ENCODE measurements at places on chromosomes 12 and 14.
A peak's percentile ranks its signal among the peaks of the same experiment; 100 is the strongest.

- DNase-seq = no peak
These were observed 143.5 kb downstream of the PAX9 start for GRCh38 chr14:36805131-36805559.

DNA sequence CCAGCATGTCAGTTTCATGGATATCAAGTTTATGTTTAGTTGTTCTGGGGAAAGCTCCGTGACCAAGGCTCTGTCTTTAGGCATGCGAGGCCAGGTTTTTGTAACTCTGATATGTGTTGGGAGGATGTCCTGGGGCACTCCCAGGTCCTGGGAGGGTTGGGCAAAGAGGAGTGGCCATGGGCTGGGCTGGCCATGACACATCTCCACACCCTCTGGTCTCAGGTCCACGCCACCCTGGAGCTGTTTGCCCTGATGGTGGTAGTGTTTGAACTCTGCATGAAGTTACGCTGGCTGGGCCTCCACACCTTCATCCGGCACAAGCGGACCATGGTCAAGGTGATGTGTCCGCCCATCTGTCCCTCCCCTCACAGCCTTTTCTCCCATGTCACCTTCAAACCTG, 46.4 kb downstream of the TPCN1 start:
- DNase-seq = no peak

DNA sequence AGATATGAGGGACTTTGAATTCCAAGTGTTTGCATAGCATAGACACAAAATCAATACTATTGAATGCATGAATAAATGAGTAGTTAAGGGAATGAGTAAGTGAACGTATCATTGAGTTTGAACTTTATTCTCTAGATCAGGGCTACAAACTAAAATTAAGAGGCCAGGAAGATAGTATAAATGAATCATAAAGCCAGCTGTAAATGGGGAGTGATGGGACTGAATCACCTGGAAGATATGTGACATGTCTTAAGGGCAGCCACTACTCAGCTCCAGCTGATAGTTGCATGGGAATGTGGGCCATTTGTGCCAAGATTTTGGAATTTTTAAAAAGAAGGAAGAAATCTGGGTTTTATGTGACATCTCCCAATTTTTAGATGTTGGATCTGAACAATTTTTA, 229.9 kb downstream of the AKAP6 start:
- no peak for DNase-seq

- no peak for DNase-seq
These were observed 39.2 kb downstream of the IGF1 start for GRCh38 chr12:102441077-102441596.

DNA sequence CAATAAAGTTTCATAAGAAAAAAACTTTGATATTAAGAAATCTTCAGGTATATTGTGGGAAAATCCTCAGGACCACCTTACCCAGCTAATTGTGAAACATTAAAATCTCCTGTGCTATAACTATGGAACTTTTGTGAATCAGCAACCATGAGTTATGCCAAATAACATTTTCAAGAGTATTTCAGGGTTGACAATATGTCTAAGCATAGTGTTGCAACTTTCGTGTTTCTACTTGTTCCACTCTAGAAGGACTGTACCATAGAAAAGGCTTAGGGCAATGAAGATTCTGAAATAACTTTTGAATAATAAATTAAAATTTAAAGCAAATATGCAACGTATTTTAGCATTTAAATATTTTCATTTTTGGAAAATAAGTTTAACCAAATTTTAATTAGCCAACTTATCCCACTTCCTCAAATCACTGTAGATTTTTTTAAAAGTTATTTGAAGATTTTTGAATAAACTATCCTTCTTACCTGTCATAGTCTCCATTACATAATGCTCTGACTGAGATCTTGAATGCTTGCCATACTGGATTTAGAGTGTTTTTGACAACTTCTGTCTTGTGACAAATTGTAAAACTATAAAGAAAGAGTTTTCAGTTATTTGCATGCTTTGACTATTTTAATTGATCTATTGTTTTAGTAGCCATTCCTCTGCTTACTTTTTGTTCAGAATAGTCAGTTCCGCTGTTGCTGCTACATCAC, 143.6 kb downstream of the CPNE8 start:
- no peak for DNase-seq

- DNase-seq = no peak
These were observed 37.5 kb downstream of the RAP1B start for GRCh38 chr12:68648179-68648578.

DNA sequence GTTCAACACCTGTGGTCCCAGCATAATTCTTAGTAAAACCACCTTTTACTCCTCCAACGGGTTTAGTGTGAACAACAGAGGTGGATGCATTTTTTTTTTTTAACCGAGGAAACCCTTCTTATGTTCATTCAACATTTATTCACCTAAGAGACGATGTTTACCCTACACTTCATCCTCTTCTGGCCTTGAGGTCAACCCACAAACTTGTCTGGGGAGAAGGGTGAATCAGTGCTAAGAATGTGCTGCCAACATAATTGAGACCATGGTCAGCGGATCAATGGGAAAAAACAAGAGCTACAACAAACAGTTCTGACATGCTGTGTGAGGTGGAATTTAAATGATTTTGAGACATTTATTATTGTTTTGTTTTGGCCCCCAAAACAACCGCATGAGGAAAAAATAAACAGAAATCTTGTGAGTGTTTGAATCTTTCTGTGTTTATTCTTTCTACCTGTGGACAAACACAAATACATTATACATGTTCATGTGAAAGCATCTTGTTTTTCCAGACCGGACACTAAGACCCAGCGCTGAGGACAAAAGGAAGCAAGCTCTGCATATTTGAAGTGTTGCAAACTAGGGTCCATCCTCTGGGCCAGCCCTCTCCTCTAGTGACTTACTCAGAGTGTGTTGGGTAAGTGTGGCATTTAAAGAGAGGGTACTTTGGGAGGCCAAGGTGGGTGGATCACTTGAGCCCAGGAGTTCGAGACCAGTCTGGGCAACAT, 5.1 kb upstream of the USP30 start:
- DNase-seq = no peak

DNA sequence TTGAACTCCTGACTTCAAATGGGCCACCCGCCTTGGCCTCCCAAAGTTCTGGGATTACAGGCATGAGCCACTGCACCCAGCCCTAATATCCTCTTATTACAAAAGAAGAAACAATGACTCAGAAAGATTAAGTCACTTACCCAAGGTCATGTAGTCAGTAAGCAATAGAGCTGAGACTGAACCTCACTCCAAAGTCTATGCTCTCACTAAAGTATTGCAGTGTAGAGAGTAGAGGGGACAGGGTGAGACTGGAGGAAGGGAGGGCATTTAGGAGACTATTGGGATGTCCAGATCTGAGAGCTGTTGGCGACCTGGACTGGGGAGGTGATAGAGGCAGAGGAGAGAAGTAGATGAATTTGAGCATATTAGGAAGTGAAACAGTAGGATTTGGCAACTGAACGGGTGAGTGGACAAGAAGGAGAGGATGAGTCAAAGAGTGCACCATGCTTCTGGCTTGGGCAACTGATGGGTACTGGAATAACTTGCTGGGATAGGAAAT, 11.8 kb downstream of the P2RX7 start:
- no peak for DNase-seq

DNA sequence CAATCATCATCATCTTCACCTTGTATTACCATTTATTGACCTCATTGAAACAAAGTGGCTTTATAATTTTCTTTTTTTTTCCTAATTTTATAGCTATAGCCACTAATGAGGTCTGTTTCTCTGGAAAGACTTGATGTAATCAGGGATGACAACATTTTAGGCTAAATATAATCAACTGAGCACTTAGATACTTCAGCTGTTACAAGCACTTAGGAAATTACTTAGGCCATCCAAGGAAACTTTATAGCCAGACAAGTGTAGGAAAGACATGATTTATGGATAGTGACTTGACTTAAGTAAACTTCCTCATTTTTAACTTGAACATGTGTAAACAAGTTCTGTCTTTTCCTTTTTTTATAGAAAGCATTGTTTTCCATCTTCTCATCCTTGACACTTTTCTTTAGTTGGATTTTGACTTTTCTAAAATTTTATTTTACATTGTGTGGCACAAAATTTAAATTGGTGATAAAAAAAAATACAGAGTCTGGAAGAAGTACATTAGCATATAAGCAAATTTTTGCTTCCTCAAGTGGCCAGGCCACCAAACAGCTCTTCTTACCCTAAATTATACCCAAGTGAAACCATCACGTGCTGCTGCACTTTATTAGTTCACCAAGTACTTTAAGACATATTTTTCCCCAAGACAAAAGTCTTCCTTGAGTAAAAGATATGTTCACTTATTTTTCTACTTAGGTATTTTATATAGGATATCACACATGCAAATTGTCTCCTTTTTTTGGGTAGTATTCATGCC, 15.1 kb downstream of the CPNE8 start:
- DNase-seq = no peak

GRCh38 chr12:92473564-92473963, 229.2 kb upstream of the PLEKHG7 start:
- no peak for DNase-seq

- peak; percentile 61 for DNase-seq
These were observed 136.5 kb upstream of the MYL2 start for GRCh38 chr12:111056618-111057521.

GRCh38 chr14:43677581-43677980, 829.5 kb downstream of the FSCB start:
- DNase-seq = no peak

DNA sequence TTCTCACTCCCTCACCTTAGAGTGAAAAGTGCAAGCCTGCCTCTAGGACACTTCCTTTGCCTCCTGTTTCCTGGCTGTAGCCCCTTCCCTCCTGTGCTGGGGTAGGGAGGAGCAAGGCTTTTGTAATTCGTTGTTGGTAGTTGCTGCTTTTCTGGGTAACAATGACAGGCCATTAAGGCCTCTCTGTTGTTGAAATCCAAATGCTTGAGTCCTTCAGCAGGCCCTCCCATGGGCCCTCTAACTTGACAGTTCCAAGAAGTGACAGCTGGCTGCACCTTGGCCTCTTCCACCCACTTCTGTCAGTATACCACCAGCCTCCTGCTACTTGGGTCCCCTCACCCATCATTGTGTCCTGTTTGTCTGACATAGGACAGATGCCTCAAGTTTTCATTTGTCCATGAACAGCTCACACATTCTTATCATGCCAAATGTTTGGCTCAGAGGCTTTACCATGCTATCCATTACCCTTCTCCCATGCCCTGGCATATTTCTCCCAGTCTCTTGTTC, 103.7 kb upstream of the PDE3A start:
- no peak for DNase-seq

DNA sequence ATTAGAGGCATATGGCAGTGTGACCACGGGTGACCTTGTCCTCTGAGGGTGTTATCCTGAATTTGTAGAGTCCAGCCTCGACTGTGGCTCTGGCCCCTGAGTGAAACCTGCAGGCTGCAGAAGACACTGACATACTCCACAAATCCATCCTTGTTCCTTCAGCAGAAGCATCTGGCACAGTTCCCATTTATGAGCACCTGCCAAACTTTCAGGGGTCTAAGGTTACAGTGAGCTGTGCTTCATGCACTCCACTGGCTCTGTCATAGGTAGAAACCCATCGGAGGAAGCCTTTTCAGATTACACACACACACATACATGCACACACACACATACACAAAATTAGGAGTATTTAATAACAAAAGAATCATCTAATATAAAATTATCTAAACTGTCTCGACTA, 13.6 kb upstream of the NUAK1 start:
- no peak for DNase-seq

DNA sequence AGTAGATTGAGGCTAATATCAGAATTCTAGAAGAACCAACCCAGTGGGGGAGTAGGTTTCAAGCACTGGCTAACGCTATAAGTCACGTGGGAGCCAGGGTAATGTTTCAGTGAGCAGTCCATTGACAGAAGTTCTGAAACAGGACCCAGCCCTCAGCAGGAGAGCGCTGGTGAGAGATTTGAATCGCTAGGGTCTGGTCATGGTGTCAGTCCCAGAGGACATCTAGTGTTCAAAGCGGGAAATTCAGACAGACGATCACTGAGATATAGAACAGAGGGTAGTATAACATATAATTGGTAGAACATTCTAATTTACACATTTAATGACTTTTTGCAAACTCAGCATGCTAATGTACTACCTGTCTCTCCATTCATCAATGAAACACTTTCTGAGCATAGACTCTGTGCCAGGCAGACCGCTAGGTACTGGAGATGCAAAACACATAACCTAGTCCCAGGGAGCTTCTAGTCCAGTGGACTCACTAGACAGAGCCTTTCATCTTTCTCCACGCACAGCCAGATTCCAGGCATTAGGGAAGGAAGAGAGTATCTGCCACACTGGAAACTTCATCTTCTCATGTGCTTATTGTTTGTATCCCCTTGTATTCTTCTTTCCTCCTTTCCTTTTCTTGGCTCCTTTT, 35.4 kb upstream of the RNASE3 start:
- peak; percentile 10 for DNase-seq

DNA sequence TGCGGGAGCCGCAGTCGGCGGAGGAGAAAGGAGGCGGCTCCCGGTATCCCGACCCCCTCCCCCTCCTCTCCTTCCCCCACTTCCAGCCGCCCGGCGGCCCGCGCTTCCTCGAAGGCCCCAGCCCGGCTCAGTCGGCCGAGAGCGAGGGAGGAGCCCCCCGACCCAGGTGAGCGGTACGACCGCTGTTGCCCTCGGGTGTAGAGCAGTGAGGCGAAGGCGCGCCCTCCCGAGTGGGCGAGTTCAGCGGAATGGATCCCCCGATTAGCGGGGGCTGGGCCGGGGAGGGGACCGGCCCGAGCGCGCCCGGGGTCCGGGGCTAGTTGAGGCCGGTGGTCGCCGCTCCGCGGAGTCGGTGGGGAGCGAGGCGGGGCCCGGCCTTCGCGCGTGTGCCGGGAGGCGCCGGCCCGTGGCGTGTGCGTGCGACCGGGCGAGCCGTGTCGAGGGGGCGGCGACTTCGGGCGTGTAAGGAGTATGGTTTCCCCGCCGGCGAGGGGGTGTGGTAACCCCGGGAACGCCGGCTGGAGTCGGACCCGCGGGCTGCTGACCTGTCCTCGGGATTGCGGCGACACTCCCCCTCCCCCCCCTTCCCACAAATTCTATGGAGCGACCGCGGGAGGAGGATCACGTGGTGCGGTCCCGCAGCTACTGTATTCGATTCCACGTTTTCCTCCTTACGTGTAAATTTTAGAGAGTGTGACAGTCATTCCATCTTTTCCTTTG, 501 bp downstream of the RIMKLB start:
- DNase-seq = peak; percentile 56

- no peak for DNase-seq
These were observed 358.6 kb downstream of the DUSP6 start for GRCh38 chr12:88993651-88994050.

DNA sequence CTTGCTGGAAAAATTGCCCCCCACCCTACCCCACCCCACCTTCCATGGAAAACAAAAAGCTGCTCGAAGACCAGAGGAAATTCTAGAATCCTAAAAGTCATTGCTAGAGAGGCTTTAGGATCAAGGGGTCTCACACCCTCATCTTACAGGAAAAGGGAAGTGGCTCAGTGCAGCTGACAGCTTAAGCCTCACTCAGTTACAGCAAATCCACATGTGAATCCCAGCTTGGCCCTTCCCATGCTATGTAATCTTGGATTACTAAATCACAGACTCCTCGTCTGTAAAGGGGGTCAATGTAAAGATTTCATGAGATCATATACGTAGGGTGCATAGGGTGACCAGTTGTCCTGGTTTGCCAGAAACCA, 25.9 kb downstream of the CMKLR1 start:
- DNase-seq = no peak

GRCh38 chr12:5806371-5807089, 138.5 kb downstream of the ANO2 start:
- no peak for DNase-seq
